Stimulated activated CD4-positive, alpha-beta T cell treated with anti-CD3 and anti-CD28 coated beads, Interleukin-4, amount 100 ng/mL, for 1 hour (primary cell): ENCODE measurements at places on chromosomes 5 and 9.

DNA sequence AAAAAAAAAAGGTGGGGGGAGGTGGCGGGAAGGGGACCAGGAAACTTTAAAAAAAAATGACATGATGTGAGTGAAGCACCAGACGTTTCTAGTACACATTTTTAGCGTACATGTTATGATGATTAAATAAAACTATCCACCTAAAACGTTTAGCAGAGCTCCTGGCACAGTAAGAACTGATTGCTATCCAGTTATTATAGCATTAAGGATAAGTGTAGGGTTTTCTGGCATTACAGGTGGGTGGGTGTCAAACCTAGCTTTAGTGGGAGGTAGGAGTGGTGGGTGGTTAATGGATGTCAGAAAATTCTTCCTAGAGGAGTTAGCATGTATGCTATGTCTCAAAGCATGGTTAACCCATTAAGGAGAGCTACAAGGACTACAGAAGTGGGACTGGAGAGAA lies 2329.5 kb downstream of the MAT2B start:
- no peak for DNase-seq

DNA sequence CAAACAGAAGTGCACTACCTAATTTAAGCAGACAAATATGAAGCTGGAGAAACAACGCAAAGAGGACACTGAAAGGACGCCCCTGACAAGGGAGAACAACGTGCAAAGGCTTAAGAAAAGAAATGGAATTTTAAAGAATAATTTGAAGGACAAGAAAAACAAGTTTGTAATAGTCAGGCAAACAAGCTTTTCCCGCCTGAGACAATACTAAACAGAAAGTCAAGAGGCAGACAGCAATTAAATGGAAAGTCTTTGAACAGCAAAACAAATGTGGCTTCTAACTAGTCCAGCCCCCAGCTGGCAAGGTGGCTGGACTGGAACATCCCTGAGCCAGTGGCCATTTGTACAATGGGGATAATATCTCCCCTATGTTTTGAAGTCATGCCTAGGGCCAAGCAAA lies 63.3 kb downstream of the SIL1 start:
- no peak for DNase-seq

GRCh38 chr5:55110217-55110616 lies 7.8 kb downstream of the GZMA start:
- no peak for DNase-seq

DNA sequence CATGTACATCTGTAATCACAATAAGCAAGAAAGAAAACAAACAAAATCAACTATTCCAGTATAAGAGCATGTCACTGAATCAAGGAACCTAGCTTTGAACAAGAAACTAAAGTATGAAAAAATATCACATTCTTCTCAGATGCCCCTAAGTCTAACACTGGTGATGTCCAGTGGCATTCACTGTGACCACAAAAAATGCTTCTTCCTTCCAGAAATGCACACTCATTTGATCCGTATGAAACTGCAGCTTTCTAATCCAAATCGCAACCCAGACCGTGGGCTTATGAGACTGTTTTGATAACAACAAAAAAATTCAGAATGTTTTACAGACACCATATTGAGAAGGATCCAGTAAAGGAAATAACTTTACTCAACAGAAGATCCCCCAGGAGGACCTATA lies 320.1 kb upstream of the TARS1 start:
- no peak for DNase-seq

DNA sequence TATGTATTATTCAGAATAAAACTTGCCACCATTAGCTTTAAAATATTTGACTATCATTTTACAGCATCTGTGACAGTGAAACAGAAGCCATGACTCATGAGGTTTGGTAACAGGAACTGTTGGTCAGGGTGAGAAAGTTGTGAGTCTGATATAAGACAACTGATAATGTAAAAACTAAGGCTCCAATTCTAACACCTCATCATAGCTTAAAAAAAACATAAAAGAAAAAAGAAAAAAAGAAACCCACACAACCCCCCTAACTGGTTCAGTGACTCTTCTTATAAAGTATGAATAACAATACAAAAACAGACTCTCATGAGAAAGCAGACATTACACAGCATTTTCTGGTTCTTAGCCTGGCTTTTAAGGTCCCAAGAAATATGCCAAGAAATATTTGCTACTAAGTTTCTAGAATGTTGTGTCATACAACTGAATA lies 85.8 kb downstream of the MRPS27 start:
- DNase-seq: no peak

DNA sequence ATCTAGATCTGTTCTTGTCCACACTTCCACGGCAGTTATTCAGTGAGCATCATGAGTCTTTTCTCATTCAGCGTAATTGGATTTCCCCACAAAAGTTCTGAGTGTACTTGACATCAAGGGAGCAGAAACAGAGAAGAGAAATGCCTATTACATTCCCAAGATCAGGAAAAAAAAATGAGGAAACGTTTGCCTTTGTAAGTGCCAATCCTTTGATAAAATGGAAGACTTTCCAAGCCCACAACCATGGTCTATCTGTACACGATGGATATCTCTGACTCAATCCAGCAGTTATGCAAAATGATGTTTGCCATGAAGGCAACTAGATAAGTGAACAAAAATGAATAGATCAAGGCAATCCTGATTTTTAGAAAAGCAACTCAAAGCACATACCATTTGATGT lies 235.9 kb downstream of the DOCK8 start:
- no peak for DNase-seq

DNA sequence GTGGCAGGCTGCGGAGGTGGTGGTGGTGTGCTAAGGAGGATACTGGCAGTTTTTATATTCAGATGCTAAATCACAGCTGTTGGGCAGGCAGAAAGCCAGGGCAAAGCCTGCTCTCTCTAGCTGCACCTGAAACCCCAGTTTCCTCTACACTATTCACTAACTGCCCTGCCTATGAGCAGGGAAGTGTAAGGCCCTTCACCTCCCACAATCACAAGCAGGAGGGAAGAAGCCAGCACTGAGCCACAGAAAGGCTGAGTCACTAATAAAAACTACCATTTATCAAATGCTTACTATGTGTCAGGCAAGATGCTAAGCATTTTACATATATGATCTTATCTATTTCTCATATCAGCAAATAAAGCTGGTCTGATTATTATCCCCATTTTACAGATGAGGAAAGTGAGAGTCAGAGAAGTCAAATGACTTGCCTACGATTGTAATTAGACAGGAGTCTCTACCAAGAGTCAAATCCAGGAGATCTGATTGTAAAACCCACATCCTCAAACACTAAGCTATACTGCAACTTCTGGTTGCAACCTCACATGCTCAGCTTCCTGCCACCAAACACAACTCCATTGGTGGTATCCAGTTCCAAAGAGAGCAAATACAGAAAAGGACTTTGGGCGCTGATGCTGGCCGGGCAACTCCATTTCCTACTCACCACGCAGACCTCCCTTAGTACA lies 17.7 kb upstream of the IL6ST start:
- DNase-seq: peak; percentile 6

- no peak for DNase-seq
Measured at GRCh38 chr9:105877721-105878120, 183.4 kb downstream of the TMEM38B start.
